ENCODE measurements at places on chromosomes 4 and X. TPM values are rescaled to one million over a fixed set of nuclear protein-coding genes. Genes with fewer than 3 reads are reported as not detected.

Gene VSIG1
- 0.69 TPM for polyA plus RNA-seq

- no peak for DNase-seq
Measured at GRCh38 chrX:427812-428725, 41.4 kb upstream of the PPP2R3B start.

DNA sequence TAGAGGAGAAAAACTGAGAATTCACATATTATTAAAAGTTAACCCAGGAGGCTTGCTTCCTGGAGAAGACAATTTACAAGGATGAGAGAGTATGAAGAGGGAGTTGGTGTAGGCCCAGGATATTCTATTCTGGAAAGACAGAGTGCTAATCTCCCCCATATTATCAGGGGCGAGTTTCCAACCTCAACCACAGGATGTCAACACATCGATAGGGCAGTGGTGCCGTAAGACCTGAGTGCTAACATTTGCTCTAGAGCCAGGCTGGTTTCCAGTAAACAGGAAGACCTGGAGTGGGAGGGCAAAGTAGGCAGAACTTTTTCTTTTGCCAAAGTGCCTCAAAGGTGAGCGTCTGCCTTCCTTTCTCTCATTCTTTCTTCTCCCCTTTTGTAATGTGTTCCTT lies 2.8 kb upstream of the AWAT1 start:
- DNase-seq, result no peak

Gene BTC
- 6.7 TPM for polyA plus RNA-seq

DNA sequence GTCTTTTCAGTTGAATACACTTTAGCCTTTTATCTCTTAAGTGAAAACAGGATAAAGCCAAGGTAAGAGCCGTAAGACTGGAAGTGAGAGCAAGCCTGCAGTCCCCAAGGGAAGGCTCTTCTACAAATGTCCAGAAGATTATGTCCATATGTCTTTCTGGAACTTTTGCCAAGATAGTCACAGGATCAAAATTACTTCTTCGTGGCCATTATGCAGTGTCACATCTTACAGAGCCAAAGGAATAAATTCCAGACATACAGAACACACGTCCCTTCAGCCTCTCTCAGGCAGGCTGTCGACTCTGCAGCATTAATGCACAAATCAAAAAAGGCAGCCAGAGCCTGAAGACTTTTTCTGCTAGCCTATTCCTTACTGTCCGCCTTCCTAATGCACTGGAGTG lies 10.9 kb upstream of the GATB start:
- no peak for DNase-seq

GRCh38 chr4:11814758-11815157 lies 386.1 kb upstream of the HS3ST1 start:
- DNase-seq, result no peak

DNA sequence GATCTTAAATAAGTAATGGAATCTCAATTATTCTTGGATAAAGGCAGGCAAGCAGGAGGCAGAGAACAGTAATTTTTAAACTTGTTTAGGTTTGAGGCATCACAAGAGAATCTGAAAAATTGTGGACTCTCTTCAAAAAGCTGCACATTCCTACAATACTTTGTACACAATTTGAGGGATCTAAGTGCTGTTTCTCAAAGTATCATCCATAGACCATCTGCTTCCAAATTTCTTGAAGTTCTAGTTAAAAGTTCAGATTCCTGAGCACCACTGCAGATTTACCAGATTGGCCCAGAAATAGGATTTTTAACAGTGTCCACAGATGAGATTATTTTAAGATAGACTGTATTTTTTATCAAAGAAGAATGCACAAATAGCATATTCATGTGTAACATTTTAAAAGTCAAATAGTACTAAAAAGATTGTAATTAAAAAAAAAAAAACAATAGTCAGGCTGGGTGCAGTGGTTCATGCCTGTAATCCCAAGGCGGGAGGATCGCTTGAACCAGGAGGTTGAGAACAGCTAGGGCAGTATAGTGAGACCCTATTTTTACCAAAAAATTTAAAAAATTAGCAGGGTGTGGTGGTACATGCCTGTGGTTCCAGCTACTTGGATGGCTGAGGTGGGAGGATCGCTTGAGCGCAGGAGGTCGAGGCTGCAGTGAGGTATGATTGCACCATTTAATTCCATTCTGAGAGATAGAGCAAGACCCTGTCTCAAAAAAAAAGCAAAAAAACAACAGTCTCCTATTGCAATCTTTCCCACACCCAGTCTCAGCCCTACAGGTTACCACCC lies 14.2 kb upstream of the FNIP2 start:
- DNase-seq, result no peak

- DNase-seq, result no peak
Measured at GRCh38 chr4:88008743-88009171, 1.3 kb downstream of the PKD2 start.

DNA sequence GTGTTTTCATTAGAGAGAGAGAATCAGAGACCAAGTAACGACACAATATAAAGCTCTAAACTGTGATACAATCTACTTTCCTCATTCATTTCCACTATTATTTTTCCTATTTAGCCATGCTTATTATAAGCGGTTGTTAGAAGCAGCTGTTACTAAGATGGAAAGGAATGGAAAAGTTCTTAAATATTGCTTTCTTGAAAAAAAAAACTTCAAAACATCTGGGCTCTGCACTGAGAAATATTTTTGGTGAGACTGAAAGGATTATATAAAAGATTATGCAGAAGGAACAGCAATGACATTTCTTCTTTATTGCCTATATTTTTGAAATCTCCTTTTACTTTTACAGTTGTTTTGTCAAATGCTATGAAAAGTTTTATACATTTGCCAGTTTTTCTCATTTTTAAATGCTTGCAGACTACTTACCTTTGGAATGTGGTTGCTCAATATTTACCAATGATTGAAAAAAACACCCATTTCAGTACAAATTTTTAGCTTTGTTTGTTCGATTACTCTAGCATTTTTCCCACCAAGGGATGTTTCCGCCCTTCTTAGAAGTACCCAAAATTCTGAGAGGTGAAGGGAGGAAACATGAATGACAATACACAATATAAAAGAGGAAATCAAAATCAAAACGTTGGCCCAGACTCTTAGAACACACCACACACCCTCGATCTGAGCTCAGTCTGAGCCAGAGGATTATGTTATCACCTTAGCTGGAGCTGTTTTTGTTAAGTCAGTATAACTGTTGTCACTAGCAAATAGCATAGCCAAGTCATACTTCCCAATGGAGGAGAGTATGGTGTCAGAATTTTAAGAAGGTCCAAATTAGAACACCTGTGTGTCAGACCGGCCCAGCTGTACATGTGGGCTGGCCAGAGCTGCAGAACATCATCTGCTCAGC lies 18.4 kb downstream of the DKK2 start:
- DNase-seq, result no peak

Gene SSX2B
- not detected for polyA plus RNA-seq

GRCh38 chr4:2643555-2643954 lies 107.1 kb downstream of the FAM193A start:
- no peak for DNase-seq

DNA sequence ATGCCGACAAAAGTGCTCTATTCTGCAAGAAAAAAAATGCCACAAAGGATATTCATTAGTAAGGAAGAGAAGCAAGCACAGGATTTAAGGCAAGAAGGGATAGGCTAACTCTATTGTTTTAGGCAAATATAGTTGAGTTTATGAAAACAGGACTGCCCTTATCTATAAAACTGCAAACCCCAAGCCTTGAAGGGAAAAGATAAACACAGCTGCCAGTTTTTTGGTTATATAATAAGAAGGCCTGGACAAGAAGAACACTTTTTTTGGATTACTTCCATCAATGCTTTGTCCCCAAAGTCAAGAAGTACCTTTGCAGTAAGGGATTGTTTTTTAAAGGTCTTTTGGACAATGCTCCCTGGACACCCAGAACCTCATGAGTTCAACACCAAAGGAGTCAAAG lies 45.4 kb upstream of the WWC2 start:
- no peak for DNase-seq

DNA sequence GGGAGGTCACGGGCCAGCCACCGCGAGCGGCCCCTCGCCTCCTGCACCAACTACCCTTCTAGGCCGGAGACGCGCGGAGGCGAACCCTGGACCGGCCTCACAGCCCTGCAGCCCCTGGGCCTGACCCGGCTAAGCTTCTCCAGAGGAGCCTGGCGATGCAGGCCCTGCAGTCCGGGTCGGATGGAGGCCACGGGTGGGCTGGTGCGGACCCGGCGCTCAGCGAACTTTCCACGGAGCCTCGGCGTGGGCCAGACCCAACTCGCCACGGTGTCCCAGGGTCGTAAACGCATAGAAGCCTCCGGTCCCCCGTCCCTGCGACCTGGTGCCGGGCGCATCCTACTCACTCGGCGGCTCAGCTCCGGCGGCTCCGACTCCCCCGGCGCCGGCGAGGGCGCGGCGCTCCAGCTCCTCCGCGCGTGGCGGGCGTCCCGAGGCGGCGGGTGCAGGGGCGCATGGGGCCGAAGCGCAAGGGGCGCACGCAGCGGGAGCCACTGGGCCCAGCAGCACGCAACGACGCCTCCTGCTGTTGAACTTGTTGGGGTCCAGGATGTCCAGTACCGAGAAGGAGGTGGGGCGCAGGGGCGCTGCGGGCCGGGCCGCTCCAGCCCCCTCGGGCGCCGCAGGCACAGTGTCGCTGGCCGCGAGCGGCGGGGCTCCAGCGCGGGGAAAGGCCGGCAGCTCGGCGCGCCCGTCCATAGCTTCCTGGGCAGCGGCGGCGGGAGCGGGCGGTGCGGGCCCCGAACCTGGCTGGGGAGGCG lies 427 bp downstream of the NKX1-1 start:
- DNase-seq, result no peak

GRCh38 chrX:6941041-6941440 lies 206.5 kb upstream of the STS start:
- no peak for DNase-seq

- DNase-seq, result no peak
Measured at GRCh38 chr4:579543-580175, 3.6 kb upstream of the TMEM271 start.

Data from right renal pelvis (tissue), 4 donors.